Vagina (tissue), 2 donors: ENCODE measurements at places on chromosomes 2 and 18. TPM values are rescaled to one million over a fixed set of nuclear protein-coding genes. Genes with fewer than 3 reads are reported as not detected.

DNA sequence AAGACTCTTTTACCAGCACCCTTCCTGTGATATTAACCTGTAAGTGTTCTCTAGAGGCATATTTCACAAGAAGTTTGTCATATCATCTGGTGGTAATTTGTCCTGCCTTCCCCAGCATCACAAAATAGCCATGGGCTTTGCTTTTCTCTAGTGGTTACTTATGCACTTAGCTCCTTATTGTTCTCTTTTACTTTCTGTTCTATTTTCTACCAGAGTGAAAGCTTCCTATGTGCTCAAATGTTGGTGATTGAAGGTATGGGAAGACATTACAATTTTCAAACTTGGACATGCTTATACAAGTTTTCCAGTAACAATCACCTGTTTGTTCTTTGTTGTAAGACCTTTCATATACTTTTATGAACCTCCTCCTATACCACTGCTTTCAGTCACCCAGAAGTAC lies 87.0 kb upstream of the KCNH7 start:
- no peak overlapping the region for H3K4me3 ChIP-seq
- no peak for DNase-seq
- no peak overlapping the region for H3K27ac ChIP-seq

GRCh38 chr2:9660781-9661180 lies 30.0 kb upstream of the YWHAQ start:
- H3K36me3 ChIP-seq, result no peaks in the 10 kb centered on the region
- H3K4me1 ChIP-seq, result no peaks in the 10 kb centered on the region
- no peaks in the 10 kb centered on the region for H3K27me3 ChIP-seq
- no peak overlapping the region for H3K4me3 ChIP-seq

DNA sequence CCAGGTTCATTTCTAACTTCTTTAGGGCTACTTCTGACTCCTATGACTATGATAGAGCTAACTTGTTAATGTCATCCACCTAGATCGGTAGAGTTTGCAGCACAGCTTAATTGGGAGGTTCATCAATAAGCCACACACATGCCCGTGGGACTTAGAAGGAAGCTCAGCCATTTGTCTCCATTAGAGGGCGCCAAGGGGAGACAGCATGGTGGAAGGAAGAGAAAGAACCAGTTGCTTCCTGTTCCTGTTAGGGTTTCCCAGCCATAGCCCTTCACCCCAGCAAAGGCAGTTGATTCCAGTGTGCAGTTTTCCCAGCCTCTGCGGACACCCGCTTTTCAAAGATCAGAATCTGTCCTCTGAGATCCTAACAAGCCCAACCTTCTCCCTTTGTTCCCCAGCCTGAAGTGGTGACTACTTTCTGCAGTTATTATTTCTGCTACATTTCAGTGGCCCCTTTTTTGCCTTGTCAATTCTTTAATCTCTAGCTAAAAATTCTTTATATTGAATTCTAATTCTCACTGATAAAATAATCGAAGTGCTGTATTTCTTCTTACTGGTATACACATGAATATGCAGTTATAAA lies 30.3 kb downstream of the MAIP1 start:
- DNase-seq, result no peak
- H3K27ac ChIP-seq, result peak overlapping the region; percentile 11
- H3K4me1 ChIP-seq, result peaks cover 15% of the 10 kb centered on the region

GRCh38 chr2:188042412-188042811 lies 249.3 kb upstream of the GULP1 start:
- no peak for DNase-seq
- H3K36me3 ChIP-seq, result no peaks in the 10 kb centered on the region
- H3K4me3 ChIP-seq, result no peak overlapping the region
- H3K27me3 ChIP-seq, result no peaks in the 10 kb centered on the region

- peak; percentile 70 for DNase-seq
- H3K4me3 ChIP-seq, result no peak within 1 kb of the TSS
- no peaks in the 10 kb centered on the region for H3K4me1 ChIP-seq
- H3K27ac ChIP-seq, result no peak within 1 kb of the TSS
- H3K36me3 ChIP-seq, result no peaks in the 10 kb centered on the region
- no peaks in the 10 kb centered on the region for H3K27me3 ChIP-seq
Measured at GRCh38 chr2:113058998-113059960, at the start of gene IL36RN. IL36RN (plus strand) TSS chr2:113059198; CDS start chr2:113059439, 241 bp downstream.

- no peak overlapping the region for H3K4me3 ChIP-seq
- no peak for DNase-seq
- H3K4me1 ChIP-seq, result peaks cover 65% of the 10 kb centered on the region
- no peak overlapping the region for H3K27ac ChIP-seq
- H3K36me3 ChIP-seq, result no peaks in the 10 kb centered on the region
Measured at GRCh38 chr2:160321006-160321405, 120.9 kb upstream of the ITGB6 start.

- peak overlapping the region; percentile 67 for H3K4me3 ChIP-seq
- peaks cover 64% of the 10 kb centered on the region for H3K4me1 ChIP-seq
- no peaks in the 10 kb centered on the region for H3K27me3 ChIP-seq
- H3K27ac ChIP-seq, result peak overlapping the region; percentile 87
- H3K36me3 ChIP-seq, result no peaks in the 10 kb centered on the region
Measured at GRCh38 chr18:48137374-48138081, 207.1 kb upstream of the SMAD2 start.

GRCh38 chr2:217828336-217828735 lies 174.5 kb downstream of the TNS1 start:
- no peak for DNase-seq
- H3K4me3 ChIP-seq, result no peak overlapping the region
- no peaks in the 10 kb centered on the region for H3K36me3 ChIP-seq
- H3K4me1 ChIP-seq, result peaks cover 33% of the 10 kb centered on the region

- no peaks in the 10 kb centered on the region for H3K4me1 ChIP-seq
- H3K27me3 ChIP-seq, result no peaks in the 10 kb centered on the region
- no peak overlapping the region for H3K27ac ChIP-seq
- DNase-seq, result no peak
- no peak overlapping the region for H3K4me3 ChIP-seq
- no peaks in the 10 kb centered on the region for H3K36me3 ChIP-seq
Measured at GRCh38 chr2:86357392-86357963, 20.1 kb upstream of the REEP1 start.

GRCh38 chr2:158154596-158154995 lies 52.9 kb downstream of the UPP2 start:
- no peak for DNase-seq
- no peak overlapping the region for H3K27ac ChIP-seq
- no peaks in the 10 kb centered on the region for H3K4me1 ChIP-seq
- no peaks in the 10 kb centered on the region for H3K36me3 ChIP-seq

- no peaks in the 10 kb centered on the region for H3K4me1 ChIP-seq
- peak; percentile 47 for DNase-seq
- no peak overlapping the region for H3K27ac ChIP-seq
- no peaks in the 10 kb centered on the region for H3K27me3 ChIP-seq
- no peak overlapping the region for H3K4me3 ChIP-seq
- no peaks in the 10 kb centered on the region for H3K36me3 ChIP-seq
Measured at GRCh38 chr2:31384351-31384750, 30.2 kb downstream of the XDH start.

DNA sequence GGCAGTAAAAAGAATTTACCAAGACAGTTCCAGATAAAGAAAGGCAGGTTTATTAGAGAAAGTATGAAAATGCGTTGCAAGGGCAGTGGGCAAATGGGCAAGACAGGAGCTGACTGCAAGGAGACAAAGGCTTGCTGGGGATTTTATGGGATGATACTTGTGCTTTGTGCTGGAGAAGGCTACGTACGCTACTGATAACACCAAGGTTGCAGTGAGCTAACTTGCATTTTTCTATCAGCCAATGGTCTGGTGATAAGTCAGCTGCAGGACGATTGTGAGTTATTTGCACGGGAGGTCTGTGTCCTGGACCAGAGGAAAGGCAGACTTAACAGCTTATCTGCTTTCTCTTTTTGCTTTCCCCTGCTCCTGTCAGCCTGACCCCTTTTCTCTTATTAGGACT lies 116.5 kb downstream of the PMS1 start:
- H3K4me3 ChIP-seq, result no peak overlapping the region
- no peak for DNase-seq
- no peak overlapping the region for H3K27ac ChIP-seq
- no peaks in the 10 kb centered on the region for H3K27me3 ChIP-seq
- H3K36me3 ChIP-seq, result no peaks in the 10 kb centered on the region

DNA sequence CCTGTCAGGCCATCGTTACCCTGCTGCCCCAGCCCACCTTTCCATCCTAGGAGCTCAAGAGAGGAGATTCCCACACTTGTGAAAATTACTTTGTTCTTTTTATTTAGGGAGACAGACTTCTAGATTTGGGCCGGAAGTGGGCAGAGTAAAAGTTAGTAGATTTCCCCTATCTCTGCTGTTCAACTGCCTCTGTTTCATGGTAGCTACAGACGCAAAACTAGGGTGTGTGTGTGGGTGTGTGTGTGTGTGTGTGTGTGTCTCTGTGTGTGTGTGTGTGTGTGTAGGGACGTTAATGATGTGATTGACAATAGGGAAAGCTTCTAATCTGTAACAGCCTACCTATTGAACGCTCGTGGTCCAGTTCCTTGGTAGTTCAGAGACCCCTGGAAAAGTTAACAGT lies 438 bp downstream of the PSMA8 start:
- no peak overlapping the region for H3K4me3 ChIP-seq
- no peaks in the 10 kb centered on the region for H3K4me1 ChIP-seq
- H3K27me3 ChIP-seq, result no peaks in the 10 kb centered on the region
- no peaks in the 10 kb centered on the region for H3K36me3 ChIP-seq
- no peak overlapping the region for H3K27ac ChIP-seq
- DNase-seq, result no peak

GRCh38 chr2:173359231-173359630 lies 4.6 kb downstream of the CDCA7 start:
- no peaks in the 10 kb centered on the region for H3K27me3 ChIP-seq
- peaks cover 14% of the 10 kb centered on the region for H3K4me1 ChIP-seq
- no peak overlapping the region for H3K27ac ChIP-seq
- no peak for DNase-seq
- H3K36me3 ChIP-seq, result no peaks in the 10 kb centered on the region

DNA sequence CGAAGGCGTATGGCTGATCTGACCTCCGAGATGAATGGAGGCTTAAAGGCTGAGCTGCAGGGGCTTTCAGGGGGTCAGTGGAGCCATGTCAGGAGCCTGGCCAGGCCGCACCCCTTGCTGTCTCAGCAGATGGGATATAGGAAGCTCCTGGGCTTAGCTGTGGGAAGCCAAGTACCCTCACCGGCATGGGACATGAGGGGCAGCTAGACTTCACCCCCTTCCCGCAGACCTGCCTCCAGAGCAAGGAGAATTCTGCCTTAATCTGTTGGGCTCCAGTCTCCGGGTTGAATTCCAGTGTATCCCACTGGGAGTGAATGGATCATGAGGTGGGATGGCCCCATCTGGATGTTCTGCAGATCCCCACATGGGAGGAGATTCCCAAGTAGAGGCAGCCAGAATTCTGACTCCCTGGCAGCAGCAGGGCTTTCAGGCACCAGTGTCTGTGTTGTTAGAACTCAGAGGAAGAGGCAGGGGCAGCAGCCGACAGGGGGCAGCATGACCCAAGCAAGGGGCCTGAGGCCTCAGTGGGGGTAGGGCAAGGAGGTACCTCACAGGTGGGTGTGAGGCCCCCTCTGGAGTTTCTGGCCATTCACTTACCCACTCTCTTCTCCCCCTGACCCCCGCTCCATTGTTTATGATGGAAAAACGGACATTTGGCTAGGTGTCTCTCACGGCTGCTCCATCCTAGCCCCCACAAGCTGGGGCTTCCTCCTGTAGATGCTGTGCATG lies 19.1 kb downstream of the CAPG start:
- no peaks in the 10 kb centered on the region for H3K36me3 ChIP-seq
- no peak overlapping the region for H3K27ac ChIP-seq
- no peak overlapping the region for H3K4me3 ChIP-seq
- DNase-seq, result no peak

DNA sequence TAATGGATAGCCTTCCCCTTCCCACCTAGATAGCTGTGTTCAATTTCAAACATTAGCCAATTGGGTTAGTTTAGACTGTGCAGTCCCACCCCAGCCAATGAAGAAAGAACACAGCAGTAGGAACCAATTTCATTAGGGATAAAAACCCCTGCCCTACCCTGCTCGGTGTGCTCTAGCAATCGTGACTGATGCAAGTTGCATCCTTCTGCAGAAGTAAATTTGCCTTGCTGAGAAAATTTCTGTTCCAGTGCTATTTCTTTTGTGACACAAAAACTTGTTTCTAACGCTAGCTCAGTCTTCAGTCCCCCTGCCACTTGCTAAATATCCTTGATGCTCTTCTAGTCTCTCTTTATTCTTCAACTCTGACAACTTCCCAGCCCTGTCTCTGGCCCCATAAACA lies 15.2 kb upstream of the SAP130 start:
- H3K27me3 ChIP-seq, result no peaks in the 10 kb centered on the region
- no peak for DNase-seq
- H3K4me1 ChIP-seq, result no peaks in the 10 kb centered on the region
- no peak overlapping the region for H3K4me3 ChIP-seq

- no peaks in the 10 kb centered on the region for H3K36me3 ChIP-seq
- H3K4me3 ChIP-seq, result no peak overlapping the region
- H3K27ac ChIP-seq, result no peak overlapping the region
- H3K4me1 ChIP-seq, result no peaks in the 10 kb centered on the region
Measured at GRCh38 chr18:3389977-3390376, 60.0 kb upstream of the TGIF1 start.

GRCh38 chr2:137151731-137152130 lies 386.4 kb downstream of the THSD7B start:
- DNase-seq, result no peak
- H3K4me1 ChIP-seq, result no peaks in the 10 kb centered on the region
- no peak overlapping the region for H3K4me3 ChIP-seq
- no peak overlapping the region for H3K27ac ChIP-seq
- H3K27me3 ChIP-seq, result no peaks in the 10 kb centered on the region
- no peaks in the 10 kb centered on the region for H3K36me3 ChIP-seq

GRCh38 chr2:148781544-148781943 lies 93.5 kb upstream of the KIF5C start:
- no peak overlapping the region for H3K27ac ChIP-seq
- H3K36me3 ChIP-seq, result peaks cover 36% of the 10 kb centered on the region
- DNase-seq, result no peak
- H3K27me3 ChIP-seq, result no peaks in the 10 kb centered on the region

- H3K4me3 ChIP-seq, result no peak overlapping the region
- H3K4me1 ChIP-seq, result no peaks in the 10 kb centered on the region
- no peak overlapping the region for H3K27ac ChIP-seq
- no peaks in the 10 kb centered on the region for H3K36me3 ChIP-seq
- H3K27me3 ChIP-seq, result no peaks in the 10 kb centered on the region
Measured at GRCh38 chr2:181998891-181999654, 13.4 kb downstream of the PPP1R1C start.

- H3K4me1 ChIP-seq, result no peaks in the 10 kb centered on the region
- H3K27ac ChIP-seq, result no peak overlapping the region
- no peaks in the 10 kb centered on the region for H3K27me3 ChIP-seq
- H3K36me3 ChIP-seq, result no peaks in the 10 kb centered on the region
- DNase-seq, result no peak
Measured at GRCh38 chr2:215504547-215504946, 68.7 kb upstream of the FN1 start.

The KATNAL2 gene
- total RNA-seq, result 5.2 TPM

The HNMT gene
- 18.9 TPM for total RNA-seq

The PID1 gene
- total RNA-seq, result 83.2 TPM

The ZNF396 gene
- total RNA-seq, result 0.98 TPM

The CCDC178 gene
- total RNA-seq, result 10.8 TPM

The TSGA10 gene
- total RNA-seq, result 3.7 TPM

The PDCD1 gene
- 3.9 TPM for total RNA-seq

The ASB18 gene
- total RNA-seq, result not detected

The MBD2 gene
- 43.0 TPM for total RNA-seq

The SOCS6 gene
- 16.0 TPM for total RNA-seq

The FSIP2 gene
- 1.2 TPM for total RNA-seq

The ADD2 gene
- total RNA-seq, result 3.4 TPM
